Stimulated activated CD8-positive, alpha-beta memory T cell treated with anti-CD3 and anti-CD28 coated beads, Interleukin-7, amount 100 ng/mL, for 1 hour (primary cell): ENCODE measurements at places on chromosomes 3 and 15.

DNA sequence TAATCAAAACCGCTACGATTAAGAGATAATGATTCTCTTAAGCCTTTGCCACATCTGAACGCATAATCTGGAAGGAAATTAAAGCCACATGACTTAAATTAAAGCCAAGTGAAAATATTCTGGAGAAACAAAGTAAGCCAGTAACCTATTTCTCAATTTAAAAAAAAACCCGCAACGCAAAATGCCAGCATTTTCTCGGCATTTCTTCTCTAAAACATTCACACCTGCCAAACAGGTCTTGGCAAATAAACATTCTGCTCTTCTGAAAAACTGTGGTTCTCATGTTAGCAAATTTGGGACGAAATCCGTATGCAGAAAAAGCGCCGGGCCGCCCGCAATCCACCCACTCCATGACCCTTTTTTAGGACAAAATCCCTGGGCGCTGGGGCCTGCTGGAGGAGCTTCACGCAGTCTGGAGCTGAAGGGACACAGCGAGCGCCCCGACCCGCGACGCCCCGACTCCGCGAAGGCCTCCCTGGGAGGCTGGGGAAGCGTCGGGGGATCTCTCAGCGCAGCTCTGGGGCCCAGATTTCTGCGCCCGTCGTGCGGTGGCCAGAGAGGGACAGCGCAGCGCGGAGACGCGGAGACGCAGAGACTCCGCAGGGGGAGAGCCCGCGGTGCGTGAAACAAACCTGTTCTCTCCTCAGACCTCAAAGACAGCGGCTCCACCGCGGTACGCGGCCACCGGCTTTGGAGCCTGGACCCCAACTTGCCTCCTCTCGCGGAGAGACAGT lies 471 bp downstream of the NKIRAS1 start:
- no peak for DNase-seq

- DNase-seq, result no peak
Observed at GRCh38 chr3:18238332-18238731, 186.8 kb downstream of the SATB1 start.

DNA sequence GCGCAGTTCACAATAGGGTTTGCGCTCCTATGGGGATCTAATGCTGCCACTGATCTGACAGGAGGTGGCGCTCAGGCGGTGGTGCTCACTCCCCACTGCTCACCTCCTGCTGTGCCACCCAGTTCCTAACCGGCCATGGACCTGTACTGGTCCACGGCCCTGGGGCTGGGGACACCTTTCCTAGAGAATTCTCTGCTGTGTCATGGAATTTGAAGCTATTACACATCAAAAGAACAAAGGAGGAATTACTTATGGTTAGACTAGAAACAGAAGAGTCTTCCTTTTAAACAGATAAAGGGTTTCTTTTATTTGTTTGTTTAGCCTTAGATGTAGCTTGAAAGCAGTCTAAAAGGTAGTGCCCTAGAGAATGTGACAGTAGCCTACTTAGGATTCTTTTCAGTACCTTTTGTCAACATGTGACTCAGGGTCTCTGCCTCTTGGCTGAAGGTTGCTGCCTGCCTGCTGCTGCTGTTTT lies 50.3 kb downstream of the PAK2 start:
- DNase-seq, result no peak

DNA sequence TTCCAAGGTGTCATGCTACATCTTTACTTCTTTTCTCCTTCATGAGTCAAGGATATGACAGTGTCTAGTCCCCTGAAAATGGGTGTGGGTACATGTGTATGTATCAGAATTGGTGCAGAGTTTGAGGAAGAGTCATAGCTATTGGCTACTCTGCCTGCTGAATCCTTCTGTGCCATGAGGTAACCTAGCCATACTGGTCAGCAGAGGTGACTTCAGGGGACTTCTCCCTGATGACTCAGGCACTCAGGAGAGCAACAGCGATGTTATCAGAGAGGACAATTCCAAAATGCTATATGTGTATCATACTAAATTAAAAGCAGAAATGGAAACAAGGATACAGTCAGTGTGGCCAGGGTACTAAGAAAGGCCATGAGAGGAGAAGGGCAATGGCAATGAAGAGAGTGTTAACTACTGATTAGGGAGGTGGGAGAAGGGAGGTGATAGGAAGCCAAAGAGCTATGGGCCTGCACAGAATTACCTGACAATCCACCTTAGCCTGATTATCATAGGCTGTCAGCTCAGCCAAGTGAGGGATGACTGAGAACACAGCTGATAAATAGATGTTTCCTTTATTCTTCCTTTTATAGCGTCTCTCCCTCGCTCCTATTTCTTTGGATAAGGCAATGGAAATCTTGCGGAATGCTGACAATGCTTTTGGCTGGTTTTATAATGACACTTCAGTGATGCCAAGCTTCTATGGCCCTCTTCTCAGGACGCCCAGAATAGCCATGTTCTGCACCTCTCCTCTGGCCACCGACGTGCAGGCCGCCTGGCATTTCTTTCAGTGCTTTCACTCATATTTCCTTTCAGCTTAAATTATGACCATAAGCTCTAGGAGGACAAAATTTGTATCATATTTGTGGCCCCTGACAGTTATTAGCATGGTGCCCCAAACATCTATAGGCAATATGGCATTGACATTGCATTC lies 90.6 kb downstream of the FGF12 start:
- no peak for DNase-seq

GRCh38 chr15:73049564-73050215 lies 2.6 kb upstream of the NEO1 start:
- no peak for DNase-seq

GRCh38 chr3:138479438-138479863 lies 45.0 kb downstream of the ESYT3 start:
- no peak for DNase-seq

DNA sequence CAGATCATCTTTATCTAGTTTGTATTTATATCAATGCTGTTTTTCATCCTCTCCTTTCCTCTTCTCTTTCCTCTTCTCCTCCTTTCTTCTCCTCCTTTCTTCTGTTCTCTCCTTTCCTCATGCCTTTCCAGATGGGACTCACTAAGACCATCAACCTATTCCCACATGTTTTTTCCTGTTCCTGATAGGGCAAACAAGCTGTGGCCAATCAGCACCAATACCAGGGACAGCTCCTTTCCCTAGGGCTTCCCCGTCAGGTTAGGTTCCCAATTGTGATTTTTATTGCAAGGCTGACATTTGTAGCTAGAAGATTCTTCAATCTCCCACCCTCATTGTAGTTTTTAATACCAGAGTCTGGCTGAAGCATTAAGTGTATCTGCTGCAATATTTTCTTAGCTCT lies 76.3 kb upstream of the COL8A1 start:
- no peak for DNase-seq

DNA sequence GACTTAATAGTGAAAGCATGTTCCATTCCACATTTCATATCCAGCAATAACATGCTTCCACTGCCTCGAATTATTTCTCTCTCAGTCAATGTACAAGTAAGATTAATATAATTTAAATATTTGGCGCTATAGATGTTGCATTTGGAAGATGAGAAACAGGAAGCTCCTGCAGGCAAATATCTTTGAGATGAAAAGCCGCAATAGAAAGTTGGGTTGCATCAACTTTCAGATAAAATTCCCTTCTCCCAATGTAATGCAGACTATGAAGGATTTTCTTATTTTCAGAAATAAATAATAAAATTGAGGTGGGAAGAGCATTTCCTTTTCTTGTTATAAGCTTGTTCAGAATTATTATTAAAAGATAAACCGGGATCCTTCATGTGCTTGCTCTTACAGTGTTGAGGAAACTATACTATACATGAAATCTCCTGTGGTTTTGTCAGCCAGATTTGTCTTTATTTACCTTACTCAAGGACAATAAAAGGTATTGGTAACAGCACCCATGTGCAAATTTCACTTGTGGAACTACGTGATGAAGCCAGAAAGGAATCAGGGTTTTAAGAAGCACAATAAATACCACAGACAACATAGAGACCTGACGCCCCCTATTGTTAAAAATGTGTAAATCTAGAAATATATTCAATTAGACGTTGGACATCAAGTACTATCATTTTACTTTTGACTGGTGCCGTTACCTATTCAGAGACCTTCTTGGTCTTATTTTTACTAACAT lies 307.0 kb downstream of the ARPP21 start:
- DNase-seq, result no peak
